Right ventricle myocardium inferior (tissue), 1 donor: ENCODE measurements at places on chromosomes 5 and 9. TPM values are rescaled to one million over a fixed set of nuclear protein-coding genes. Genes with fewer than 3 reads are reported as not detected.

TIMD4 gene
- total RNA-seq, result 0.35 TPM

CCDC192 gene
- not detected for total RNA-seq

ARHGEF37 gene
- 32.2 TPM for total RNA-seq

ECM2 gene
- 8.5 TPM for total RNA-seq

DNA sequence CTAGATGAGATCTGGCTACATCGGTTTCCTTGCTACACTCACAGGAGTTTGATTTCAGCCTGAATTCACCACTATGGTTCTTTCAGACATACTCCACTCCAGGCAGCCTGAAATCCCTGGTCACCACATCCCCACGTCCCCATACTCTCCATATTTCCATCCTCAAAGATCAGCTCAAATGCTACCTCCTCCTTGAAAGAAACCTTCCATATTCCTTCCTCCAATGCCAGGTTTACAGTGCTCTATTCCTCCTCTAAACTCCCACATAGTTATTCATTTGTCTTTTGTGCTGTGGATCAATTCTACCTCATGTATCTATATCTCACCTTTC, 151.7 kb downstream of the GLIS3 start:
- no peak for DNase-seq

DNA sequence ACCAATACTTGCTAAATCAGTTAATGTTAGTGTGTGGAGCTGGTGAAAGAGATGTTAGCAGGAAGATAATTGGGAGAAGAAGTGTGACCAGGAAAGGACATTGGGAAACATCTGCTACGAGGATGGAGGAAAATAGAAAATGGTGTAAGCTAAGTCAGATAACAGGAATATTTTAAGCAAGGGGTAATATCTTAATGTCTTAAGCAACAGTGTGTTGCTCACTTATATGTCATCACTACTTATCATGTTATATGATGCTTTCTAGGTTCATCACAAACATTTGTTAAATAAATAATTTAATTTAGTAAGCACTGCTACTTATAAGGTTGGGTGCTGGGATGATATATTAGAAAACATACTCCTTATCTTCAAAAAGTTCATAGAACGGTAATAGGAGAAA, 326.1 kb downstream of the EDIL3 start:
- no peak for DNase-seq

DNA sequence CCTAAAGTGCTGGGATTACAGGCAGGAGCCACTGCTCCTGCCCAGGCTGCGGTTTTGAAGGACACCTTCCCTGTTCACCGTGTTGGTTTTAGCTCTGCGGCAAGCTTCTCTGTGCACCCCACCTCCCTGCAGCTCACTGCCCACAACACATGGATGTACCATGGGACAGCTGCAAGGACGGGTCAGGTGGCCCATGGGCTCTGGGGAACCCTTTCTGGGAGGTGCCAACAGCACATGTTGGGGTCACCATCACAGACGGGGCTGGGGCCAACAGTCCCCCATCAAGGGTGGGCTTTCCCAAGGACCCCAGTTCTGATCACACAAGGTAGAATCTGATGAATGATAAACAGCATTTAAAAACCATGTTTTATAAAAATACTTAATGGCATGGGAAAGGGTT, 7.5 kb downstream of the EXD3 start:
- DNase-seq, result no peak

GRCh38 chr9:2837915-2838314, 6.0 kb downstream of the PUM3 start:
- DNase-seq, result no peak

DNA sequence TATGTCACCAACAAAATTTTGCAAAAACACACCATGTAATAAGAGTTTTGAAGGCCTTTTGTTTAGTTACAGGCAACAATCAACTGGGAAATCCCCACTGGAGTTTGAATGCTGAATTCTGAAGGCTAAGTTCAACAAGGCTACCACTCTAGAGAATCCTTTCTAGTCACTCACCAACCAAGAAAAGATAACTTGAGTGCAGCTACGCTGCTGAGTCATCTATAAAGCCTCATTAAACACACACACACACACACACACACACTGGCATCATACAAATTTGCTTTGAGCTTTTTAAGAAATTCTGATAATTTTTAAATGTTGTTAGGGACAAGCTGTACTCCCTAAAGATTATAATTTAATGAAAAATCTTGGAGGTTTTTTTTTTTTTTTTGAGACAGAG, 219.6 kb downstream of the DENND1A start:
- DNase-seq, result no peak

DNA sequence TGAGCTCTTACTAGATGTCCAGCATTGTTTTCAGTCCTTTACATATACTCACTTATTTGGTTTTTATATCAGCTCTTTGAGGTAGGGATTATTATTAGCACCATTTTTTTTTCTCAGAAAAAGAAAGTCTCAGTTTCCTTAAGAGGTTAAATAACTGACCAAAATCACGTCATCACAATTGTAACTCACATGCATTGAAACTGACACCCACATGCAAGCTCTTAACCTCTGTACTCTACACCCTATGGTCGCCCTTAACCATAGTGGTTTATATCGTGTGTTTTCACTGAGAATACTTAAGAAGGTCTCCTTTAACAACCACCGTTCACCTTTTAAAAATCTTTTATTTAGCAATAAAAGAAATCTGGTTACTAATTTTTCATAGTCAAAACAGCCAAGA, 61.0 kb downstream of the PRDM6 start:
- DNase-seq, result no peak

DNA sequence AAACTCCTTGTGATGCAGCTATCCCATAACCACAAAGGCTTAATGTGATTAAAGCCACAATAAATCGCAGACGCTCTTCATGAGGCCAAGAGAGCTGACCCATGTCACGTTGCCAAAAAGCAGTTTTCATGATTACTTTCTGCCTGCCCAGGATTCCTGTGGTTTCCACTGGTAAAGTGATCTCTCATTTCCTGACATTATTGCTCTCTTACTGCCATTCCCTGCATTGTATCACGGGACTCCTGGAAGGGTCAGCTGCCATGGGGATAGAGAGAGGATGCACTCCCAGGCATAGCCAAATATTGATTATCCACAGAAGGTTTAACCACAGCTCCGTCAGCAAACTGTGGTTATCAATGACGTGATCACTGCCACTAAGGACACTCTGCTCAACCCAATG, 103.8 kb upstream of the SLC1A3 start:
- no peak for DNase-seq

DNA sequence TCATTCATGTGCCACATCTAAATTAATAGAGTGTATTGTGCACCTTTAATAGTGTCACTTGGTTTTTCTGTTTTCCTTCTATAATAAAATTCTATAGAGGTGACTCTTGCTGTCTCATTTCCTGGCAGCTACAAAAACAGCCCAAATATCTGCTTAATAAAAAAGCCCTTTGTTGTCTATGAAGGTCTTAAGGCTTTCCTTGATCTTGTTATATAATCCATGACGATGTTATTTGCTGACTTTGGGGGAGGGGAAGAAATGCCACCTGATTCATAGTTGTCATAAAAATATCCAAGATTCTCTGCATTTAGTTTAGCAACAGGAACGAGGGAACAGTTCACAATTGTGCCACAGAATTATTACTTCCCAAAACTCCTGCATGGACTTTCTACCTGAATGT, 31.3 kb downstream of the CPEB4 start:
- DNase-seq, result no peak

DNA sequence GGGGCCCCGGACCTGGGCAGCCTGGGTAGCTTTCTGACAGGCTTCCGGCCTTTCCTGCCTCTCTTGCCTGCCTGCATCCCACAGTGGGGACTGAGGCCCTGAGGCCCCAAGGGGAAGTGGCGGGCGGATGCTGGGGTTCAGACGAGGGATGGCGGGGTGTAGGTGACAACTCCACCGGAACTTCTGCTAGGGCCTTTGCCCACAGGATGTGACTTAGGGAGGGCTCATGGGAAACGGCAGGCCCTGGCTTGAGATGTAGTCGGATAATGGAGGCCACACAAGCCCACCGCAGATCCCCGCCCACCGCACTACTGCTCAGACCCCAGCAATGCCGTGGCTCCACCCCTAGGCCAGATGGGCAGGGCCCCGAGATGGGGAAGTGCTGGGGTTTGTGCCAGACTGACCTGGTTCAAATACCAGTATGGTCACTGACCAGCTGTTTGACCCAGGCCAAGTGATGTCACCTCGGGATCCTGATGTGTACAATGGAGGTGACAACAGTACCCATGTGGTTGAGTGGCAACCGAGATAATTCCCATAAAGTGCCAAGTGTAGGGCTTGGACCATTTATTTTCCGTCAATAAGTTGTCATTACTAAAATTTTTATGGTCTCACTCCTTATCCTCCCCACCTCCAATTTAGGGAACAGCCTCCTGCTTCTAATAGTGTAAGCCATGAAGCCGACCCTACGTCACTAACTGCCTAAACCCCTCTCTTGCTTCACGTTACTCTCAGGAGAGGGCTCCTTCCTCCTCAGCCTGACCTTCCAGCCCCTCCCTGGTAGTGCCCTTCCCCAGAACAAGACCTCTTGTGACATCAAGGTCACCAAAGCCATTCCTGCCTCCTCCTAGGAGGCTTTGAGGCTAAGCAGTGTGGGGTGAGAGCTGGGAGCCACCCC, 2.5 kb upstream of the CDK9 start:
- peak; percentile 83 for DNase-seq

DNA sequence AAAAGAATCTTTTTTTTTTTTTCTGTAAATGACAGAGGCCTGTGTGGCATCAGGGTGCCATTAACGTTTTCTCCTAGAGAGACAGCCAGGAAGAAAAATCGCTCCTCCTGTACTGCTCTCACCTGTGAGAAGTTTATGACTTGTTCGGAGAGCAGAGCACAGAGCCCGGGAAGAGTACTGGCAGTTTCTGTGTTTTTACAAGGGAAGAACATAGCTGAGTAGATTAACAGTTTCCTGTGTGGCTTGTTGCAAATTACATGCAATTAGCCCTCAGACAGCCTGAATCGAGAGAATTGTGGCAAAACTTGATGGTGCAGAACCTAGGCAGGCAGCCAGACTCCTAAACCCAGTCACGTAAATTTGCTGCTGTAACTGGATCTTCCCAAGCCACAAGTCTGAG, 32.1 kb downstream of the PRKACG start:
- DNase-seq, result no peak

DNA sequence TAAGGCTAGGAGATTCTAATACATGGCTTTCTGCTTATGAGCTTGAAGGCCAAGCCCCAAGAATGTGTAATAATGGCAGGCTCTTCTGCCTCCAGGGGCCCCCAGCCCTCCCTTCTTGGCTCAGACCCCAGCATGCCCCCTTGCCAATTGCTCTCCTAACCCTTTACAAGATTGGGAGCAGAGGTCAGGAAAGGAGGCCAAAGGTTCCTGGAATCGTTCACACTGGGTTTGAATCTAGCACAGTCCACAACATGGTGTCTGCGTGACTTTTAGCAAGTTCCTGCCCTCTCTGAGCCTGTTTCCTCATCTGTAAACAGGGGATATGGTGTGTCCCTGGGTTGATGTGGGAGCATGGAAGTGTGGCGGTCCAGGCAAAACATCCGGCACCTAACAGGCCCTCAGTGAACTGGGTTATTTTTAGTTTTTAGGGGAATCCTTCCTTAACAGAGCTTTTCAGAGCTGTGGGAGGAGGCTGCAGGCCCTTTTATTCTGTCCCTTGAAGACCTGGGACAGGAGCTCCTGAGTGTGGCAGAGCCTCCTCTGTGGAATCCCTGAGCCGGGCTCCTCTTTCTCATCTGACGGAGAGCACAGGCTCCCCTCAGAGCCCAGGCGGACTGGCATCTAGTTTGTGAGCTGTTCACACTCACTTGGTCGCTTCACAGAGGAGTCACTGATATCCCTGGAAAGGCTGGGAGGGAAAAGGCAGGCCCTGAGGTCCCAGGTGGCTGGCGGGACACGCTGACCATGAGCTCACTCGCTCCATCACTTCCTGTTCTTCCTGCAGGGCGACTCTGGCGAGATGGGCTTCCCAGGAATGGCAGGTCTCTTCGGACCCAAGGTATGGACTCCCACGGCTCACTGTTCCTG, 23.4 kb upstream of the ORM1 start:
- DNase-seq, result no peak

- DNase-seq, result no peak
Measured at GRCh38 chr5:175599210-175599609, 58.7 kb upstream of the HRH2 start.

DNA sequence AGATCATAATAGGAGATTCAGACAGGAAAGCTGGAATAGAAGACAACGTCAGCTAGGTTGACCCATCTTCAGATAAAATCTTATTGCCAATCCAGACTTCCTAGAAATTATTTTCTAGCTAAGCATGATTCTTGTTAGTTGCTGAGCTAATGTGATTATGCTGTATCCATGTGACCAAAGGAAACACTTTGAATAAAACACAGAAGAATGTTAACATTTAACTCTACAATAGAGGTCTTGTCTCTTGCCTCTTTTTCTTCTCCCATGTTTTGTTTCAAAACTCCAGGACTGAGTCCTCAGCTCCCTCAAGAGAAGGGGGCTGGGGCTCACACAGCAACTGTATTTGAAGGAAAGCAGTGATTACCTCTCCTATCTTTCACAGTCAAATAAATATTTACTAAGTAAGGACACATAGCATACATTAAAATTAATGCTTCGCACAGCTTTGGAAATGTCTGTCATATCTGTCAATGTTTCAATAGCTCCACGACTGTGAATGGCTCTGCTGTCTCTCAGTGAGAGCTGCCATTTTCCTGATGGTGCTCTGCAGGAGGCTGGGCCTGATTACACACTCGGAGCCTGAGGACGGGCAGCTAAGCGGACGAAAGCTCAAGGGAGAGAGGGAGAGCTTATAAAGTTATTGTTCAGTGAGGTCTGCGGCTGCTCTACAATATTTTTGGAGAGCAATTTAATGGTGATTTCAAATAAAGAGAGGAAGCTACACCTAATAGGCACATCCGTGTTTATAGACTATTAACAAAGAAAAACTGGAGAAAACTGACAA, 64.8 kb upstream of the ZNF462 start:
- DNase-seq, result no peak

GRCh38 chr5:78269088-78269703, 25.3 kb downstream of the AP3B1 start:
- no peak for DNase-seq

DNA sequence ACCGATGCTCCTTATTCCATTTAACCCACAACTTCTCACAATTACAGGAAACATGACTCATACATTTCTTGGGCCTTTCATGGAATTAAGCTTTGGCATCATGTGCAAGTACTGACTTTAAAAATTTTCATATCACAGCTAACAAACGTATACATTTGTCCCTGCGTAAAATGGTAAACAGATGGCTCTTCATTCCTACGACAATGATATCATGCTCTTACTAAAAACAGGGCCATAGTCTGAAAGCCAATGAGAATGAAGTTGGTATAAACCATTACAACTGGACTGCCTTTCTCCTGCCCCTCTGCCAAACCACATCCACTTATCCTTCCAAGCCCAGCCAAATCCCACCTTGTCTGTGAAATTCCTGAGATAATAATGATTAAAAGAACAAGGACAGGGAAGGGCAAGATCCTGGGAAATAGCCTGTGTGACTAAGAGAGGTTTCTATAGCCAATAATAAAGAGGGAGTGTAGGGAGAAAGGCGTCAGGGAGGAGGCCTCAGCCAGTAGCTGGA, 44.9 kb upstream of the ZNF366 start:
- DNase-seq, result no peak
